Renal cortical epithelial cell (primary cell): ENCODE measurements at places on chromosomes 1 and 21.

DNA sequence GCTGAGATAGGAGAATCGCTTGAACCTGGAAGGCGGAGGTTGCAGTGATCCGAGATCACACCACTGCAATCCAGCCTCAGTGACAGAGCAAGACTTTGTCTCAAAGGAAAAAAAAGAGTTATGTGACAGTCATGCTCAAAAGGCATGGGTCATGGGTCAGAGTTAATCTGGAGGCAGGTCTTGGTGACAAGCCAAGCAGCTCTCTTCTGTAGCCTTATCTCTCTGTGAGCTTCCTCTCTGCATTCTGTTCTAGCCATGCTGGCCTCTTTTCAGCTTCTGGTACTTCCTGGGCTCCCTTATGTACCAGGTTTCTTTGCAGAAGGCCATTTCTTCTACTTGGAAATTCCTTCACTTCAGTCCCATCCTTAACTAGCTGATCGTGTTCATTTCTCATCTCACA, 63.6 kb downstream of the NGF start:
- DNase-seq: no peak

DNA sequence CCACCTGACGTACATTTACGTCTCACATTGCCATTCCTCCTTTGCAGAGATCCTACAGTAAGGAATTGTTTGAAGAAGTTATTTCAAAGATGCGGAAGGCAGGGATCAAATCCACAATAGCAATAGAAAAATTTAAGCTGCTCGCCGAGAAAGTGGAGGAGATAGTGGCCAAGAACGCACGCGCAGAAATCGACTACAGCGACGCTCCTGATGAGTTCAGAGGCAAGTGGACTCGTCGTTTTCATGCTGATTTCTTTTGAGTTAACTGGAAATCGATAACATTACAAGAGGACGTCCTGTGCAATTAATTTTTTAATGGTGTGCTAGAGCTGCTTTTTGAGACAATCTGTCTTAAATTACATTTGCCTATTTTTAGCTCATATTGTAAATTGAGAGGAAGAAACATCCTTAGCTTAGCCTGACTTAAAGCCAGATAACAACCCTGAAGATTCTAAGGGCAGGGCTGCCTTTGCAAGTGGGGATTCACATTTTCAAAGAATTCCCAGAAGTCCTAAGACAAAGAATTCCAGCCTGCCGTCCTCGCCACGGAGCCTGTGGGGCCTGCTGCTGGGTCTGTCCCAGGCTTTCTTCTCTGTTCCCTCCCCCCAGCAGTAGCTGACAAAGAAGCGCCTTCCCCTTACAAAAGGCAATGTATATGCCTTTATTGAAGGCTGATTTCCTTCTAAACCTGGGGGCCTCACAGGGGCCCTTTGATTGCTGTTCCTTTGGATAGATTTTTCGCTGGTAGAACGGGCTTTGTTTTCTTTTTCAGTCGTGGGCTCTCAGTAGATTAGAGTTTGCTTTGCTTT, 31.6 kb upstream of the KIF1B start:
- DNase-seq: no peak

DNA sequence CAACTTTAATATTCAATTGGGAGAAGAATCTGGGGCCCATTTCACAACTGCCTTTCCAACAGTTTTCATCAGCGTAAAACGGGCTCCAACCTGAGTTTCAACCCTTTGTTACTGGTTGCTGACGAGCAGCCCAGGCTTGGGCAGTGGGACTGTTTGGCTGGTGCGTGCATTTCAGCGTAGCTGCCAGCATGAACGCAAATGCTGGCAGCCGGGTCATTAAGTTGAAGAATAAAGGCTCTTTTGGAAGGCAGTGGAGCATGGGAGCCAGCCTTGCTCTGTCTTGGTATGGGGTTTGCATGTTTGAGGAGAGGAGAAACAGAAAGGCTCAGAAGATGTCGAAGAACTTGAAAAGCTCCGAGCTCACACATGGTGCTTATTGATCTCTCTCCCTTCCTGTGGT, 40.7 kb downstream of the WDR3 start:
- peak; percentile 23 for DNase-seq

DNA sequence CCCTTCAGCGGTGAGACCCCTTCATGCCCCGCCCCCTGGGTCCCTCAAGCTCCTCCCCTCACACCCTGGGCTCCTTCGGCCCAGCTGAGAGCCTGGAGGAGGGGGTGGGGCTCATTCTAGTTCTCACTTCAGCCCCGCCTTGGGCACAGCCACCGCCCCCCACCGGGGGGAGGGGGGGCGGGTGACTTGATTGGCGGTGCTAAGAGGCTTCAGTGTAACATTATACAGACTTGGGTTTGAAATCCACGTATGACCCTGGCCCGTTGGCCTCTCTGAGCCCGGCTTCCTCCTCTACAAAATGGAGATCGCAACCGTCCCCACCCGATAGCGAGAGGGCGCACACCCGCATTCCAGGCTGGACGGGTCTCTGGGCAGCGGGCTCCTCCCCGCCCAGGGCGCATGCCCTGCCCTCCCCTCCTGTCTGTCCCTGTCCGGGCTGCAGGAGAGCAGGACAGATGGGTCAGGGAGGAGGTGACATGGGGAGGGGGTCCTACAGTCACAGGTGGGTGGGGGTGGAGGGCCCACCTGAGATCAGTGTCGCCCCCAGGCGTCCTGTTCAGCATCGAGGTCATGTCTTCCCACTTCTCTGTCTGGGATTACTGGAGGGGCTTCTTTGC, 5.1 kb downstream of the CLCNKB start:
- DNase-seq: peak; percentile 17

- no peak for DNase-seq
Measured at GRCh38 chr1:98296681-98297080, 364.8 kb upstream of the SNX7 start.

DNA sequence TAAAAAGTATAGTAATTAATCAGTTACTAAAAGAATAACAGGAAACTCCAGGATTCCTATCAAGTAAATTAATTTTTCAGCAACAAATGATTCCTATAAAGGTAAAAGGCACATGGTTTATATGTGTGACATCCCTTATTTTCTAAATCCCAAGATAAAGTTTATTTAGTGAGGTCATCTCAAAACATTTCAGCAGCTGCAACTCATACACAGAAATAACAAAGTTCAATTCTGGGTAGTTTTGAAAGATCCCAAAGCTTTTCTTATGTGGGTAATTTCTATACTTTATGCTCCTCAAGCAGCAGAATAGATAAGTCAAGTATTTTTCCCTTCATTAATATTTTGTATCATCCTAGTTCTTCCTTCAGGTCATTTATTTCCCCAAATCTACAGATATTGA, 117.7 kb downstream of the EIF4G3 start:
- DNase-seq: no peak

- no peak for DNase-seq
Measured at GRCh38 chr1:232951605-232952004, 1.2 kb downstream of the NTPCR start.

GRCh38 chr1:66678146-66678545, 74.1 kb upstream of the DYNLT5 start:
- no peak for DNase-seq
